ENCODE measurements at places on chromosomes 1 and 21. TPM values are rescaled to one million over a fixed set of nuclear protein-coding genes. Genes with fewer than 3 reads are reported as not detected.

Gene OR4F16
- not detected for total RNA-seq

DNA sequence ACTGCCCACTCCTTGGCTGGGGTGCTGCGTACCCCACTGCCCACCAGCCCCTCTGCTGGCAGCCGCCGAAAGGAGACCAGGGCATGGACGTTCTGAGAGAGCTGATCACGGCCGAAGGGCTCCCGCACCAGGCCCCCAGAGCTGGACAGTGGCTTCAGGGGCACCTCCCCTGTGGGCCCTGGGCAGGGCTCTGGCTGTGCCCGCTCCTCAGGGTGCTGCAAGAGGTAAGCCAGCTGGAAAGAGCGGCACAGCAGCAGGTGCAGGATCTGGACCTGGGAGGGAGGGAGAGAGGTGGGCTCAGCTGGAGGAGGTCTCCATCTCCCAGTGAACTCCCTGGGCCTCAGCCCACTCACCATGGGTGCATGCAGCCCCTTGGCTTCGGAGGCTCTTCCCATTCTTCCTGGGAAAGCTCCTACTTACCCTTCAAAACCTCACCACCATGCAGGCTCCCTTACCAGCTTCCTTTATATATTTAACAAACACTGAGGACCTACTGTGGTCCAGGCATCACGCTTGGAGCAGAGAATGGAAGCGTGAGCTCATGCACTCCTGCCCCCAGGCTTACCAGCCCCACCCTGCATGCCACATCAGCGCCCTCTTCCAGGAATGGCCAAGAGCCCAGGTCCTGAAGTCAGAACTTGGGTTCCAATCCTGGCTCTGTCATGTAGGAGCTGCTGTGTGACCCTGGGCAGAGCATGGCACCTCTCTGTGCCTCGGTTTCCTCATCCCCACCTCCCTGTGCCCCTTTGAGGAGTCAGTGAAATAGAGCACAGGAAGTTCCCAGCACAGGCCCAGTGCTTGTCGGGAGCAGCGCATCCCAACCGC is 6.8 kb upstream of the KIF17 start:
- DNase-seq, result no peak

GRCh38 chr1:78536427-78536826 is 45.7 kb downstream of the PTGFR start:
- peak; percentile 37 for DNase-seq

GRCh38 chr1:40844887-40845878 is 17.0 kb downstream of the CITED4 start:
- DNase-seq, result no peak

DNA sequence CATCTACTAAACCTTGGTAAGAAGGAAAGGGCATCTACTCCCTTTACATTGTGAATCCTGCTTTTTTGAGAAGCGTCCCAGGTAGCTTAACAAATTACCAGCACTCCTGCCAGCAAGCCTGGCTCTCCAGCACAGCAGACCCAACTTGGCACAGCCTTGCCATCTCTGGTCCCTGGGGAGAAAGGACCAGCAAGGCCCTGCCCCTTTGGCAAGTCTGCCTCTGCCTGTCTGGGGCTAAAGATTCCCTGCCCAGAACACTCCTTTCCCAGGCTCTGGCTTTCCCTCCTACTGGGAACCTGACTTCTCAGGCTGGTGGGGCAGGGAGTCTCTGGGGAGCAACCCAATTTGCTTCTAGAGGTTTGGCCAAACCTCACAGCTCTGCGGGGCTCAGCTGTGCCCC is 68.5 kb downstream of the ATP2B4 start:
- DNase-seq, result no peak

Gene TMPRSS15
- total RNA-seq, result not detected

DNA sequence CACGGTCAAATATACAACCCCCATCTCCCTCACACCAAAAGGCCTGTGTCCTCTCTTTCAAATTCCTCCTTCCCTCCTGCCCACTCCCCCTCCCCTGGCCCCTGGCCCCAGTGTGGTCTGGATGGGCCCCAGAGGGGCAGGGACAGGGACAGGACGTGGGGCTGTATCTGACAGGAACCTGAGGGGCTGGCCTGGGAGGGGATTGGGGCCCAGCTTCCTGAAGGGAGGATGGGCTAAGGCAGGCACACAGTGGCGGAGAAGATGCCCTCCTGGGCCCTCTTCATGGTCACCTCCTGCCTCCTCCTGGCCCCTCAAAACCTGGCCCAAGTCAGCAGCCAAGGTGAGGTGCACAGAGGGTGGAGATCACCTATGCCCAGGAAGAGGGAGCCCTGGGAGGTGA is at the start of gene MPL:
MPL (plus strand) TSS at position 231 of the 400 bp plus-strand sequence; CDS start at position 262, 31 bp downstream.
- no peak for DNase-seq

Gene CAMSAP2
- 96.9 TPM for total RNA-seq

DNA sequence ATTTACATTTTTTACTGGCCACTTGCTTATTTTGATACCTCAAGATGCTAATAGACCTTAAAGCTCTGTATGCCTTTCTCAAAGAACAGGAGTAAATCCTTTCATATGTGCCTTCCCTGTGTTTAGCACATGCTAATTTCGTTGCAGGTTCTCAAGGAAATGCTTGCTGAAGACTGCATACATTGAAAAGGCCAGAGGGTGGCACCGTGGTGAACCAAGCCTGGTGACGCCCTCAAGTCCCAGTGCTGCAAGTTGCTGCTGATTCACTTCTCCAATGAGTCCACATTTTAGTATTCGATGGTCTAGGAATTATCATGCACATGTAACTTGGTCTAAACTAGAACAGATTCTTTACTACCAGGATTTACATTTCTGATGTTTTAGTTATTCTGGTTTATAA is 94.1 kb downstream of the CLDN17 start:
- DNase-seq, result peak; percentile 82

DNA sequence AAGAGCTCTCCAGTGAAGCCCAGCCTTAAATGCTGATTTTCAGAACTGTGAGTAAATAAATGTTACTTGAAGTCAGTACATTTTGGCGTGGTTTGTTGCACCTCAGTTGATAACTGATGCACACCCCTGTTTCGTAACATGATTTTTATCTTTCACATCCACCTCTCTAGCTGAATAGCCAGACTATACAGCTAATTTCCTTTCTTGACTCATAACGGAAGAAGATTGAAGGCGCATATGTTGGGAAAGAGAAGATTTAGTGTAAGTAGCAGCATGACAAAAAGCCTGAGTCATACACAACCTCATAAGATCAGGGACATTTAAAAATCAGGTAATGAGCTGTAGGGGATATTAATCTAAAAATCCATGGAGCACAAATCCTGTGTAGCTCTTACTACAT is 716.2 kb upstream of the ZP4 start:
- peak; percentile 26 for DNase-seq

Gene CRNN
- 6.6 TPM for total RNA-seq

GRCh38 chr1:218281285-218281684 is 3.8 kb upstream of the RRP15 start:
- DNase-seq, result no peak

- DNase-seq, result peak; percentile 60
These were observed 52.9 kb downstream of the LRRC8D start for GRCh38 chr1:89873770-89874169.

Gene PLA2G5
- total RNA-seq, result not detected

- peak; percentile 42 for DNase-seq
These were observed 355.6 kb downstream of the SIPA1L2 start for GRCh38 chr1:232274236-232274855.

DNA sequence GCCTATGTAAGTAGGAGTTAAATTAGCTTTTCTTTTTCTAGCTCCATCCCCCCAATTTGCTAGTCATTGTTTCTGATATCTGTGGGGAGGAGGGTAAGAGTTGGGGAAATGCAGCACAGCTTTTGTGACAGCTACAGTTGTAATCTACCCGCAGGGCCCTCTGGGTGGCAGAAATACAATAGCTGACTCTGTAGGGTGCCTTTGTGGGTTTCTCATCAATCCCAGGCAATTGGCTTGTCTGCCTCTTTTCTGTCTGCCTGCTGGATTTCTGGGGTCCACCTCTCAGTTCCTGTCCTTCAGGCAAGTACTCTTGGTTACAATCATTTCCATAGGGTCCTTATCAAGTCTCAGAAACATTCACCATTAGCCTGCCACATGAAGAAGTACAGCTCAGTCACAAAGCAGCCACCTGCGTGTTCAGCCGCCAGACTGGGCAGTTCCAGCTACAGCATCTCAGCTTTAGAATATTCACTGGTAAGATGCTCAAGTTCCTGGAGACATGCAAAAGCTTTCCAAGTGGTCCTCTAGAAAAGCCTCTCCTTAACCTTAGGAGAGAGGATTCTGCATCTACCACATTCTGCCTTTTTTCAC is 19.2 kb upstream of the SLC44A5 start:
- no peak for DNase-seq

DNA sequence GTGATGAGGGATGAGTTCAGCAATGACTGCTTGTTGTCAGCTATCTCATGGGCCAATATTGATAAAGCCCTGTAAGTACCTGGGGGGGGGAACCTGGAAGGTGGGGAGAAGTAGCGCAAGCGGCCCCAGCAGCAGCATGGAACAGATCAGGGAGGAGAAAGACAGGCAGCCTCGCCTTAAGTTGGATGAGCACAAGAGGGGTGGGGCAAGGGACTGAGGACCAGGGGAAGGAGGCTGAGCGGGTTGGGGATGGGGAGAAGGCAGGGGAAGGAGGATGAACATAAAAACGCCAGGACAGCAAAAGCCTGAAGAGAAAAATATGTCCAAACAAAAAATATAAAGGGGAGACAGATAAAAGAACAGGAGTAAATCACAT is 70.6 kb downstream of the ALG14 start:
- no peak for DNase-seq

DNA sequence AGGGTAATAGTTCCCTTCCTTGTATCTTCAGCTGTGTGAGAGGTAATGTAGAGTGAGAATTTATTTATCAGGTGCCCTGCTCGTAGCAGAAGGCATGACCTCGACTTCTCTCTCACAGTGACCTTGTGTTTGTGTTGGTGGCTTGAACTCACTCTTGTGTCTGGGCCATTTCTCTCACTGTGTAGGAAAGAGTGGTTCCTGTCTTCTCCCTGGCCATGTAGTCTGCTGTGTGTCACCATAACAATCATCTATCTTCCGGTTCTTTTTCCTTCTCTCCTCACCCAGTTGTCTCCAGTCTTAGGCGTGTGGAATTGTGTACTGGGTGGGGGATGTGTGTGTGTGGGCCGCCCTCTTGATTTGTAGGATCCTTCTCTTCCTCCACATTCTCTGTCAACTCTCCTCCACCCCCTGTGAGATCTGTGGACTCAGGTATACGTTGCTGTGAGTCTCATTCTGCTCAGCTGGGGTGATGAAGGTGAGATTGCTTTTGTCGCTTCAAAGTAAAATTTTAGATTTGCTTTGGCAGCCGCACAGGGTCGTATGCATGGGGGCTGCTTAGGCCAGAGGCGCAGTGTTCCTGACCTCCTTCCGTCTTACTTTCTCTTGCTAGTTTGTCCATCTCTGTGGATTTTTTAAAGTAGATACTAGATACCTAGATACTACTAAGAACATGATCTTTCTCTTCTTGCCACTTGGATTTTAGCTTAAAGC is 31.6 kb downstream of the MAPKAPK2 start:
- no peak for DNase-seq

Gene PEAR1
- total RNA-seq, result 1.8 TPM

GRCh38 chr1:227961651-227962466 is 14.1 kb upstream of the WNT9A start:
- DNase-seq, result no peak

Gene CCDC30
- 0.77 TPM for total RNA-seq

DNA sequence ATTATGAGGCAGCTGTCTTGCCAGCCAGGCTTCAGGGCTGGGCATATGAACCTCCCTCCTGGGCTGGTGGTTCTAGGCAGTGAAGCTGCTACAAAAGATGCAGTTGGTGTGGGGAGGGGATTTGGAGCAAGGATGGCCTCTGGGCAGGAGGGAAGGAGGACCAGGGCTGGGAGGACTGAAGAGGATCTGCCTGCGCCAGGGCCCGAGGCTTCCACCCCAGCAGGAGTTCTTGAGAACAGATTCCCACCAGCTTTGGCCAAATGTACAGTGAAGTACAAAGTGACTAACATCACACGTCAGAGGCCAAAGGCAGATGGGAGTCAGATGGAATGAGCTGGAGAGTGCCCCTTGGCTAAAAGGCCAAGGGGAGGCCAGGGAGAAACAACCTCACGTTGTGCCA is 62.4 kb downstream of the DDX20 start:
- DNase-seq, result no peak

Gene C1orf53
- 0.79 TPM for total RNA-seq

Gene XCL1
- total RNA-seq, result not detected

DNA sequence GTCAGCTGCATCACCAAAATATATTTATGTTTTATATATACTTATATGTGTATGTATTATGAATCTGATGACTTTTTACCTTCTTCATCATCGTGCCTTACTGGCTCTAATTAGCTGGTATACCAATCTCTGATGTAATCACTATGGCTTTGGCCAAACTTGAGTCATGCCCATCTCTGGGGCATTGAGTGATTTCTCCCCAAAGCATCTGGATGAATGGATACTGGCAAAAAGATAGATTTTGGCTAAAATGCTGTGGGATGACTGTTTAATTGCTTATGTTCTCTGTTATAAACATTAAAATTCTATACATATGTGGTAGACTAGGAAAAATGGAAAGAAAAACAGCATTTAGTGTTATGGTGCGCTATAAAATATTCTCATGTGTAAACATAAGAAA is 19.6 kb downstream of the CDKN2C start:
- DNase-seq, result no peak

- no peak for DNase-seq
These were observed 11.7 kb upstream of the PLPPR4 start for GRCh38 chr1:99252630-99253029.
